Astrocyte of the spinal cord (primary cell): ENCODE measurements at places on chromosomes 1 and 21.
A peak's percentile ranks its signal among the peaks of the same experiment; 100 is the strongest.

GRCh38 chr1:11704691-11705475 lies 13.4 kb downstream of the DRAXIN start:
- DNase-seq: no peak

DNA sequence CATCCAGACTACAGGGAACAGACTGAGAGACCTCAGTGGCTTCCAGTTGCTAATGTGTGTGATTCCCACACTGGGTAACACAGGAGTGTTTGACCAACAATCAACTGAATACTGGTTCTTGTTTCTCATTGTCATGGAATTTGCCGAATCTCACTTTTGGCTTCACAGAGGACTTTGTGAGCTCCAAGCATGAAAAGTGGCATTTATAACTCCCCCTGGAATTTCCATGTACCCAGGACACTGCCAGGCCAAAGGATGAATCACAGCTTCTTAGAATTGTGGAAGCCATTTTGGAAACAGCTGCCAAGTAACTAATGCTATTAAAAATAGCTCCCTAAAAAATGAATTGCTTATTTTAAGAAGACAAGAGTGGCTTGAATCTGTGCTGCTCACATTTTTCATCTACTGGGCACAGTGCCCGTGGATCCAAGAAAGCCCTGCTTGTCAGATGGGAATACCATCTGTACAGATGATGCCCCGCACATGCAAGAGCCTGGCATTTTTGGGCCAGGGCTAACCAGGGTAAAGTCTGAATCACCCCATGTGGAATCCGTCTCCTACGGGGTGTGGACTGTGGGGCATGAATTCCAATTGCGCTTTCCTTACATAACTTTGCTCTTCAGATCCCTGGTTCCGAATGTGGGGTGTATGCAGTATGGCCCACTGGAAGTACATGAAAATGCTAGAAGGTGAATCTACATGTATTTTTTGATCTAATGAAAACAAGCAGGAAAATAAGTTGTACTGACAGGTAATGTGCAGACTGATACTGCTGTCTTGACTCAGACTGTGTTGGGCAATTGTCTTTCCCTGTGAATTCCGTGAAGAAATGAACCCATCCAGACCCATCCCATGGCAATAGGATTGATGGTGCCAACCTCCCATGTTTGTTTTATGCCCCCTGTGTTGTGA lies 487.3 kb downstream of the SIPA1L2 start:
- DNase-seq: peak; percentile 91

GRCh38 chr1:221801773-221802516 lies 60.1 kb upstream of the DUSP10 start:
- peak; percentile 77 for DNase-seq

DNA sequence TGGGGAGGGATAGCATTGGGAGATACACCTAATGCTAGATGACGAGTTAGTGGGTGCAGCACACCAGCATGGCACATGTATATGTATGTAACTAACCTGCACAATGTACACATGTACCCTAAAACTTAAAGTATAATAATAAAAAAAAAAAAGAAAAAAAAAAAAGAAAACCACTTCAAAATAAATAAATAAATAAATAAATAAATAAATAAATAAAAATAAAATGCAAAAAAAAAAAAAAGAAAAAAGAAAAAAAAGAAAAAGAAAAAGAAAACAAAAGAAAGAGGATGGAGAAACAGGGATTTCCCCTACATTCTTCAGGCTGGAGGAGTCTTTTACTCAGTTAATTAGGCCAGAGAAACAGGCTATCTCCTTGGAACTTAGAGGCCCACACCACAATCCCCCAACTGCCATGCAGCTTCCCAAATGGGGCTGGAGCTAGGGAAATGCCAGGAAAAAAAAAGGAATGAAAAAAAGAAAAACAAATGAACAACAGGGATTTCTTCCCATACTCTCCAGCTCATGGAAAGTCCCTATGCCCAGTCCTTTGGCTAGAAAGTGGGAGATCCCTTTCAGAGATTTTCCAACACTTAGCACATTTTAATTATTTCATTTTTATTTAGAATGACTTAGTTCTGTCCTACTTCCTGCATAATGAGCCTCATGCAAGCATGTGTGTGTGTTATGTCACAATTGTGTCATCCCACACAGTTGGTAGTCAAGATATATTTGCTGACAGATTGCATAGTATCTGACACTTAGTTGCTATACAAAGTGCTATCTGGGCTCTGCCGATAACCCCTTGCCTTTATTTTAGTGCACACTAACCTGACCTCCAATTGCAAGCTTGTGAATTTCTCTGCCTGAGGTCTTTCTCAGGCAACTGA lies 486.4 kb downstream of the PLPP3 start:
- no peak for DNase-seq

DNA sequence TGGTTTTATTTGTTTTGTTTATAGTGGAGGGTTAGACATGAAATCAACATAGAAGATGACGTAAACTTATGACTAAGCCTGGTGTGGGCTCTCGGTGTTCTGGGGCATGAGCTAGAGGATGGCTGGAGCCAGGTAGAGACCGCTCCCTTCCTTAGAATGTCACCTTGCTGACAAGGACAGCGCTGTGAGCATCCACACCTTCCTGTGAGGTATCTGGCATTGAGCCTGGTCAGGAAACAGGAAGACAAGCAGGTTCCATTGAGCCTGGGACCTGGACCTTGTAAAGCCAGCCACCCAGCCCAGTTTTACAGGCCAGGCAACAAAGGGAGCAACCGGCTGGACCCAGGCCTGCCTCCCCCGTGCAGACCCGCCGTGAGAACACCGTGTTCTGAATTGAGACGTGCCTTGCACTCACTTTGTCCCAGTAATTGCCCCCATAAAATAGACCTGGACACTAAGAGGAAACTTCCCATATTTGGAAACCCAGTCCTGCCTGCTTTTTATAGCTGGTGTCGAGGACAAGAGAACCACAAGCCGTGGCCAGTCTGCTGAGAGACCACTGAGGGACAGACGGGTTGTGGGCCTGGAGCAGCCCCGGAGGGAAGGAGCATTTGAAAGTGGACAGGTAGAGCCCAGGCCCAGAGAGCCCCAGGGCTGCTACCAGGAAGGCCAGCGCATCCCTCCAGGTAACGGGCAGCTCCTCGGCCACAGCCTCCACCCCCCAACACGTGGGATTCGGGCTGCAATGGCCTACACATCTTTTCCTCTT lies 78.0 kb downstream of the PDE9A start:
- no peak for DNase-seq

GRCh38 chr1:44616991-44617702 lies 57.1 kb downstream of the TMEM53 start:
- no peak for DNase-seq

GRCh38 chr1:12596007-12596821 lies 21.8 kb downstream of the DHRS3 start:
- DNase-seq: peak; percentile 98

DNA sequence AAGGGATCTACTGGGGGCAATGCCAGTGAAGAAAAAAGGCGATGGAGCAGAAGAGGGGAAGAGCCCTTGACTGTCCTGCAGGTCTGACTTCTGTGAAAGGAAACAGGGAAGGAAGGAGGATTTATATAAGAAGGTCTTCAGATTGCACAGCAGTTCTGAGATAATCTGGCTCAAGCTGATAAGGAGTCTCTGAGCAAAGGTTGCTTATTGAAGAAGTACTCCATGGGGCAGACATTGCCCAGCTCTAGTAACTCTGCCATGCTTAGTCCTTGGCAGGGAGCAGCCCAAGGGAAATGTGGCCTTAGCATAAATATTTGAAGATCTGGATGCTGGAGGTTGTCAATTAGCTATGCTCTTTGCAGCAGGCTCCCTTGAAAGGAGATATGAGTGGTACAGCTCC lies 15.9 kb upstream of the TTF2 start:
- no peak for DNase-seq

- no peak for DNase-seq
Measured at GRCh38 chr1:43398227-43398626, 8.5 kb downstream of the SZT2 start.

GRCh38 chr1:243791586-243792267 lies 58.3 kb downstream of the AKT3 start:
- no peak for DNase-seq

- no peak for DNase-seq
Measured at GRCh38 chr1:3753656-3754454, 1.6 kb downstream of the CCDC27 start.

GRCh38 chr1:93199150-93199549 lies 18.6 kb downstream of the CCDC18 start:
- no peak for DNase-seq

DNA sequence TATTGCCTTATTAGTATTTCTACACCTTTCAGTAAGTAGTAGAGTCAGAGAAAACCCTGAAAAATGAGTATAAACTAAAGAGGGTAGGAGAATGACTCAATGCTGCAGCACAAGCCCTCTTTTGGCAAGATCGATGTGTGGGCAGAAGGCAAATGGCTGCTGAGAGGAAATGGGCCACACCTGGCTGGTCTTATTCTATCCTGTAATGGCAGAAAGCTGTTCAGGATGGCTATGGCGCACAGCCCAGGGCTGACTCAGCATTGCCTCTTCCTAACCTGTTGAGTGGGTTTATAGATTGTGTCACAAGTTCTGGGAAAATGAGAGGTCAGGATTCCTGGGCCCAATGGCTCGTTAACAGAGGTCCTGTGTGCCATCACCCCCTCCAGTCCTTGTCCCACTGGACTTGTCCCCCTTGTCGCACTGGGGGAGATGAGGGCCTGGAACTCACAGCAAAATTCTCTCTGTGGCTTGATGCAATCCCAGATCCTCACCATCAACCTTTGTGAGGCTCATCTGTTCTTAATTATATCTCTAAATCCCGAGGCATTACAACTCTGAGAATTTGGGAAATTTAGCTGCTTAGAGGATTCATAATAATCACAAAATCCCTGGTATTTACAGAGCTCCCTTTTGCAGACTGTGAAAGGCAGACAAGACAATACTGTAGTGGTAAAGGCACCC lies 13.2 kb downstream of the HMGB4 start:
- peak; percentile 91 for DNase-seq

DNA sequence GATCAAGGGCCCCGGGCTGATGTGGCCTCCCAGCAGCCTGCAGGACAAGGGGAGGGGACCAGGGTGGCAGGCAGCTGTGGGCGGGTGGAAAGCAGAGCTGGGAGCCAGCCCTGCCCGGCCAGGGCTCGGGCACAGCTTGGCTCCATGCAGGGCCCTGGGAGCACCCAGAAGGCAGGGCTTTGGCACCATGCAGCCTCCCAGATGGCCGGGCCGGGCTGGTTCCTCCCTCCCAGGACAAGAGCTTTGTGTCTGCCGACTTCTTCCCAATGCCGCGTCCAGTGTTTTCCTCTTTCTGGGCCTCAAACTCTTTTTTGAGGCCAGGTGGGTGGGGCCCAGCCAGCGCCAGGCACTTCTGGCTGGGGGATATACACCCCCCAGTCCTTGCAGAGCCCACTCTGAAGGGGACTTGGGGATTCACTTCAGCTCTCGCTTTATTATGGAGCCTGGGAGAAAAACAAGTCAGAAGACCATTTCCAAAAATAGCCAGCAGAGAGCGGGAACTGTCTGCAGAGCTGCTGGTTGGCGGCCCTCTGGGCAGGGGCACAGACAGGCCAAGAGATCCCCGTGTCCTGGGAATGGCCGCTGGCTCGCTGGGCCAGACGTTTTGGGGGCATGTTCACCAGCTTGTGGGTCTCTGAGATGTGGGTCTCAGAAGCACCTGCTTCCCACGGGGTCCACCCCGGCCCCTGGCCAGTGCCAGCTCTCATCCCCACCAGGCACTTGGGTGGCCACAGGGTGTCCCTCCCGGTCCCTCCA lies 103.8 kb upstream of the ARHGEF16 start:
- peak; percentile 37 for DNase-seq

DNA sequence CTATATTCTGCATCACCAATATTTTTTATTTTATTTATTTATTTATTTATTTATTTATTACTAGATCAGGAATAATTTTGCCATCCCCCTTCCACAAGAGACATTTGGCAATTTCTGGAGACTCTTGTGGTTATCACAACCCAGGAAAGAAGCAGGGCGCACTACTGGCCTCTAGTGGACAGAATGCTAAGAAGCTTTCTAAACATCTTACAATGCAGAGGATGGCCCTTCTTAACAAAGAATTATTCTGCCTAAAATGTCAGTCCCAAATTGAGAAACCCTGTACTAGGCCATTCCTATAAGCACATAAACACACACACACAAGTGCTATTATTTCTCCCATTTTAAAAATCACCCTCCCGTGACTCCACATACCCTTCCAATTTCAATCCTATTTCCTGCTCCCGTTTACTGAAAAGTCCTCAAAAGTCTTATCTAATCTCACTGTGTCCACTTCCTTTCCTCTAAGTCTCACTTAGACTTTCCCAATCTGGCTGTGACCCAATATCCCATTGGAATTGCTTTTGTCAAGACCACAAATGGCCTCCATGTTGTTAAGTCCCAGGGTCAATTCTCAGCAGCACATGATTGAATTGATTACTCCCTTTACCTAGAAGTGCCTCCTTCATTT lies 43.7 kb upstream of the RNF11 start:
- peak; percentile 76 for DNase-seq

GRCh38 chr1:50488356-50488755 lies 65.1 kb upstream of the DMRTA2 start:
- DNase-seq: no peak

- DNase-seq: peak; percentile 77
Measured at GRCh38 chr1:99557546-99558202, 88.2 kb upstream of the PALMD start.

DNA sequence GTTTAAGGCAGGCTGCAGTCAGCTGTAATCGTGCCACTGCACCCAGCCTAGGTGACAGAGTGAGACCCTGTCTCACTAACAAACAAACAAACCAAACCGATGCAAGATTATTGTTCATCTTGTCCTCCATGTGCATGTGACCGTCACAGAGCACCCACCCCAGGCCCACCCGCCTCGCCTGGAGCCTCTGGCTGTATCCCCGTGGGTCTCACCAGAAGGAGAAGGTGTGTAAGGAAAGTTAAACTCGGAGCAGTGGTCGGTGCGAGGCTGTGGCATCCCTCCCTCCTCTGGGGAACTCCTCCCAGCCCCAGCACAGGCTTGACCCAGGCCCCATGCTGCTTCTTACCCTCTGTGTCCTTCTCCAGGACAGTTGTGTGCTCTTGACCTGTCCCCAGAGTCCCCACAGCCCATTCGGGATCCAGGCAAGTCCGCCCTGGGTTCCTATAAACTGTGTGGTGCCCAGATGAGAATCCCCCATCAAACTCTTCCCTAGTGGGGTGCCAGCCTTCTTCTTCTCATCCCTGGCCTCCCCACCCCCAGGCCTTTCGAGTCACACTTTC lies 318.4 kb downstream of the AJAP1 start:
- no peak for DNase-seq

DNA sequence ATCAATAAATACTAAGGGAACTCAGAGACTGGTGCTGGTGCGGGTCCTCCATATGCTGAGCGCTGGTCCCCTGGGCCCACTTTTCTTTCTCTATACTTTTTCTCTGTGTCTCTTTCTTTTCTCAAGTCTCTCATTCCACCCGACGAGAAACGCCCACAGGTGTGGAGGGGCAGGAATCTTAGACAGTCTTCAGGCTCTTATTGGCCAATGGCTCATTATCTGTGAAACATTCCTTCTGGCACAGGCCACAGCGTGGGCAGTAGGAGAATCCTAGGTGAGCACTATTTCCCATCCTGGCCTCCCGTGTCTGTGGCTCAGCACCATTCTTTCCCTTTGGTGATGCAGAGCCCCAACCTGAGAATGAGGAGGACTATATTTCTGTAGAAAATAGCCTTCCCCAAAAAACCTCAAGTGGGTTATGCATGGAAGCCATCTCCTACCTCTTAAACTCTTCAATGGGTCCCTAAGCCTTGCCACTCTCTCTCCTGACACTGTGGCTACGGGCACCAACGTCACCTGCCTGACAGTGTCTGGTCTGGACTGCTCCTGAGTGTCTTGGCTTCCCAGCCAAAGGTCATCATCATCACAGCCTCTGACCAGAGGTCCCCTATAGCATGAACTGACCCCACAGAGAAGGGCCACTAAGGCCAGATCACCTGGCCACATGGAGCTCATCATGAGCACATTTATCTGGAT lies 6.2 kb upstream of the SLAMF1 start:
- no peak for DNase-seq

- no peak for DNase-seq
Measured at GRCh38 chr1:79790950-79791349, 784.4 kb upstream of the ADGRL4 start.
